ENCODE measurements at places on chromosomes 5 and 9.

- no peak for DNase-seq
These were observed 7.4 kb downstream of the YTHDC2 start for GRCh38 chr5:113520899-113521298.

DNA sequence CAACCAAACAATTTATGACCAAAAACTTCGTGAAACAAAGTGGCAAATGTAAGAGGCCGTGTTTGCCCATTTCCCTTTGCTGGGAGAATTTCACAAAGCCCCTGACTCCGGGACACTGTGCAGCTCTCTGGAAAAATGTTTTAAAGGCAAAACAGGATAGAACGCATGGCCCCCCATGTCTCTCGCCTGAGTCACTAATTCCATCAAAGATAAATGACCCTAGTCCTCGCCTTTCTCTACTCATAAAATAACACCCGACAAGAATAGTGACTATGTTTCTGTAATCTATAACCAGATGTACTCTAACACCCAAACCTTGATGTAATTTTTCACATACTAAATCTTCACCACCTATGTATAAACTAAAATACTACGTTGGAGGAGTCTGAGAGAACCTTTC lies 55.7 kb upstream of the SAP30L start:
- no peak for DNase-seq

DNA sequence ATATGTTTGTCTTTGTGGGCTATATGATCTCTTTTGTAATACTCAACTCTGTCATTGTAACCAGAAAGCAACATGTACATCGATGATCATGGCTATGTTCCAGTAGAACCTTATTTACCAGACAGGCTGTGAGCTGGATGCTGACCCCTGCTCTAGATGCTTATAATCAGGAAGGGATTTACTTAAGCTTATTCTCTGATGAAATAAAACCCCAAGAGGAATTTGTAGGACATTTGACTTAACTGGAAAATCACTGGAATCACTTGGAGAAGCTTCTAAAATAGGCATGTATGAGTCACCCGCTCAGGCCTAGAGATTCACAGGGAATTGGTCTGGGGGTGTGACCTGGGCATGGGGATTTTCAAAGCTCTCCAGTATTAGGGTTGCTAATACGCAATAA lies 285.8 kb upstream of the ZNF608 start:
- DNase-seq: no peak

DNA sequence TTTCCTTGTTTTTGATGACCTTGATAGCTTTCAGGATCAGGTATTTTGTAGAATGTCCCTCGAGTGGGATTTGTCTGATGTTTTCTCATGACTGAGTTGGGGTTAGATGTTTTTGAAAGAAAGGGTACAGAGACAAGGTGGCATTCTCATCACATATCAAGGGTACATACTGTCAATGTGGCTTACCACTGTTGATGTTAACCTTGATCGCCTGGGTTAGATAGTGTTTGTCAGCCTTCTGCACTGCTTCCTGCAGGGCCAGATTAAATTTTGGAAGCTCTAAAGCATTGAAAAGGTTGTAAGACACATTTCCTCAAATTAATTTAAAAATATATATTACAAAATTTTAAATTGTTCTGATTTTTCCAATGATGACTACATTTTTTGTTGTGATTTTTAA lies 287.4 kb upstream of the ACTBL2 start:
- no peak for DNase-seq

- no peak for DNase-seq
These were observed 483.2 kb upstream of the BRINP1 start for GRCh38 chr9:119852390-119852789.

- no peak for DNase-seq
These were observed 426.6 kb upstream of the WWC1 start for GRCh38 chr5:167864801-167865200.

DNA sequence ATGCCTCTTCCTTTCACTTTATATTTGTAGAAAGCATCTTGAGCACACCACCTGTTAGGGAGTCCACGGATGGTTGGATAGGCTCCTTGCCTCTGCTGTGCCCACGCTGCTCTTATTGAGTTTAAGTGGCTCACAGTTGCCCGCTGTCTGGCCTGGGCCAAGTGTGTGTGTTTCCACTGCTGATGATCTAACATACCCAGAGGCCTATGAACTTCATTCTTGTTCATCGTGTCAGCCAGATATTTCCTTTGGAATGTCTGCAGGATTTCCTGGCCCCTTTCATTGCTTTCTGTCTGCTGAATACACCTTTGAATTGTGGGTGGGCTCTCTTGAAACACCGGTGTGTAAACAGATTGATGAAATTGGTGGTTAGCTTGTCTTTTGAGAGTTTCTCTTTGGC lies 46.6 kb downstream of the MVB12B start:
- DNase-seq: no peak

DNA sequence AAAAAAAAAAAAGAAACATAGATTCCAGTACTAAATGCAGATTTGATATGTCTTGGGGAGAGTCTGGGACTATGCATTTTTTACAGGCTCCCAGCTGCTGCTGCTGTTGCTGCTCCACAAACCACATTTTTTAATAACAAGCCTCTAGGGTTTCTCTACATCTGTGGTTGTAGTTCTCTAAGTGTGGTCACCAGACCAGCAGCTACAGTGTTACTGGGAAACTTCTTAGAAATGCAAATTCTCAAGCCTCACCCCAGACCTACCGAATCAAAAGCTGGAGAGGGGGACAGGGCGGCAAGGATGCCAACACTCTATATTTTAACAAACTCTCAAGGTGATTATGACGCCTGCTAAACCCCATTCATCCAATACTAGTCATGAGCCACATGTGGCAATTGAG lies 293.4 kb upstream of the PTGER4 start:
- DNase-seq: no peak

- no peak for DNase-seq
These were observed 146.8 kb upstream of the FBXL17 start for GRCh38 chr5:108528655-108529054.
